Skin of body (tissue), 3 donors: ENCODE measurements at places on chromosomes 2 and 18.

GRCh38 chr2:55518841-55519165, 715 bp upstream of the CFAP36 start:
- no peak for DNase-seq

- DNase-seq: peak; percentile 83
Observed at GRCh38 chr2:151097128-151097527, 164.5 kb downstream of the RBM43 start.

GRCh38 chr18:49682173-49682802, 120.4 kb downstream of the LIPG start:
- no peak for DNase-seq

DNA sequence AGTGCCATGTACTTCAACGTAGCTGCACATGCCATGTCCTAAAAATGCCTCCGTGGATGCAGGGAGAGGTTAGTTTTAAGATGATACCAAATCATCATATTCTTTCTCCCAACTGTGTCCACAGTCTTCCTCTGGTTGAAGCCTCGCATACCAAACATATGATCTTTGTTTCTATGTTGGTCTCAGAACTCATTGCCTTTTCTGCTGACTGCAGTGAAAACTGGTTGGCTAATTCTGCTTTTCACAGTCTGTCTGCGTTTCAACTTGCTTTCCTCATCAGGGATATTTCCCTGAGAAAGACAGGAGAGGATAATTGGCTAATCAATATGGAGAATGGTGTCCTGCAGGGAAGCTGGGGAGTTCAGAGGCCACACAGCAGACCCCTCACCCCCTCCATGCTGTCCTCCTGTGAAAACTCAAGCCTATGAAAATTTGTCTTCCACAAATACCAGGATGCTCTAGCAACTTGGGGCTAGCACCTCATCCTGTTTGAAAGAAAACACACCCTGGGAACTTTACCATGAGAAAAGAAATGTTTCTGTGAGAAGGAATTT, 192.2 kb upstream of the PXDN start:
- peak; percentile 7 for DNase-seq

DNA sequence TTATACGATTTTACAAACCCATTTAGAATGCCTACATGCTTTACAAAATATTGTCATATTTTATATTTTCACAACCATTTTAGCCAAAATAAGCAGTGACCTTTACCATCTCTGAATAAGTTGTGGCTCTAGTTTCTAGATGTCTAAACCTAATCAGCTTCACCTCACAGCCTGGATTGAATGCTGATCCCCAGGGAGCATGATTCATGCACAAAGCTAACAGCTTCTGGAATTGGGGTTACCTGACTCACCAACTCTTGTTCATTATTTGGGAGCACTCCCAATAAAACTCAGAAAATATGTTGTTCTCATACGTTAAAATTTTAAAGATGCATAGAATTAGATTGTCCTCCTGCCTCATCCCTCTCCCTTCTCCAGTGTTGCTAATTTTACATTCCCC, 611.7 kb upstream of the NETO1 start:
- DNase-seq: no peak

DNA sequence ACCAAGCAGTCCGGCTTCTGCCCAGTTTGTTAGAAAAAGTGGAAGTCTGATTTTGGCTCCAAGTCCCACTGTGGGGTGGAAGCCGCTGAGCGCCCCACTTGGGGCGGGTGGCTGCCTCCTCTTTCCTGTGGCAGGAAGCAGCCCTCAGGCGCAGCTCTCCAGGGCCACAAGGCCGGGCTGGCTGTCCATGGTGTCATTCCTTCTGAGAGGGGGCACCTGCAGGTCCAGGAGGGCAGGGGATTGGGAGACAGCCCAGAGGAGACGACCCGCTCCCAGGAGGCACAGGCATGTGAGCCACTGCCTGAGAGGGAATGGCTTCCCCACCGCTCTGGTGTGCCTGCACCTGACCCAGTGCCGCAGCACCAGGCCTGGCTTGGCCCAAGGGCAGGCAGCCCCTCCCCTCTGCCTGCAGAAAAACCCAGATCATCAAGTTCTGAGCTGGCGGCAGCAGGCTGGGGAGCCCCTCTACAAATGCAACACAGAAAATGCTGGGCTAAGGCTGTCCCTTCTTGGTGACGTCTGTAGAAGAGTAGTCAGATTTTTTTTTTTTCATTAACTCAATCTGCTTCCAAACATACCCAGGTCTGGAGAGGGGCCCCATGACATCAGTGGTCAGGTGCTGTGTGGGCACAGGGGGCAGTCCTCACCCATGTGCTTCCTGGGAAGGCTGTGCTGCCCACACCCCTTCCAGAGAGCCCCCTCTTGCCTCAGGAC, 38.4 kb downstream of the HS6ST1 start:
- no peak for DNase-seq

GRCh38 chr2:101729521-101730190, 32.1 kb downstream of the MAP4K4 start:
- DNase-seq: no peak

GRCh38 chr2:72920318-72921087, 3.2 kb downstream of the EMX1 start:
- no peak for DNase-seq

GRCh38 chr2:193518041-193518817, 1323.5 kb upstream of the TMEFF2 start:
- no peak for DNase-seq

- no peak for DNase-seq
Observed at GRCh38 chr18:58784601-58785137, 80.0 kb upstream of the ZNF532 start.

GRCh38 chr18:26655525-26656430, 107.4 kb upstream of the KCTD1 start:
- no peak for DNase-seq

DNA sequence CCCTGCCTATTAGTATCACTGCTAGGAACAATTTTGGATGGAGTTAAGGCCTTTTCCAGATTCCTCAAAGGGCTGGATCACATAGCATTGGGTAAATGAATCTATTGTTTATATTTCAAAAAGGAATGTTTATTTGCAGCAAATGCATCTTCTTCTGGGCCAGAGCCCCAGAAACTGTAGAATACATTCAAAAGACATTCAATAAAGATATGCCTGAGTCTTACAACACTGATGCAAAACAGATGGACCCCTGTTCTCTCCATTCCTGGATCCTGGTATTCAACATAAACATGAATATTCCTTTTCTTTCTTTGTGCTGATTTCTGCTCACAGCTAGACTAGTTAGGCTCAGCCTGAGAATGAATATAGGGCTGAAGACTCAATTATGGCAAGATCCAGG, 227.2 kb upstream of the KLHL29 start:
- DNase-seq: peak; percentile 88

- no peak for DNase-seq
Observed at GRCh38 chr2:22952656-22953225, 432.2 kb upstream of the KLHL29 start.
